ENCODE measurements at places on chromosomes 6 and 20.

- no peak for DNase-seq
These were observed 64.6 kb upstream of the TXNDC5 start for GRCh38 chr6:7974938-7975763.

DNA sequence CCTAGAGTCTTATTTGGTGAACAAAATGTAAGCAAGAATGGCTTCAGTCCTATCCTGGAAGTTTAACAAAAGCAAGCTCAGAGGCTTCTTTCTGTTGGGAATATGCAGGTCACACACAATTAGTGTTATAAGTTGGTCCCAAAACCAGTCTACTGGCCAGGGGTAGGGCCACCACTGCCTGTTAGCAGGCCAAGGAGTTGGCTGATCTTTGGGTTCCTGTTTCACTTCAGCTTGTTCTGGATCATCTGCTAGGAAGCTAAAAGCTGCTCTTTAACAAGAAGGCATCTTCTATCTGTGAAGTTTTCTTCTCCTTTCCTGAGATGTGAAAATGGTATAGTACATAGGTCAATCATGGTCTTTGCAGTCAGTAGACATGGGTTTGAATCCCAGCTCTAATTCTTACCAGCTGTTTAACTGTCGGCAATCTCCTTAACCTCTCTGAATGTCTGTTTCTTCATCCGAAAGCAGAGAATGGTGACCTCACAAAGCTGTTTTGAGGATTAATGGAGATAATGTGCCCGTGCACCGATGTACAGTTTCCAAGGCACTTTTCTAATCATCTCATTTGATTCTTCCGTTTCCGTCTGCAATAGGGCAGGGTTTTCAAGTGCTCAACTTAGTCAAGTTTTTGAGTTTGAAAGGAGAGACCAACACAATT, 271.2 kb upstream of the TAB2 start:
- no peak for DNase-seq

GRCh38 chr6:139595183-139595582, 220.7 kb upstream of the CITED2 start:
- DNase-seq, result no peak

GRCh38 chr6:167697316-167697715, 129.4 kb upstream of the AFDN start:
- no peak for DNase-seq

DNA sequence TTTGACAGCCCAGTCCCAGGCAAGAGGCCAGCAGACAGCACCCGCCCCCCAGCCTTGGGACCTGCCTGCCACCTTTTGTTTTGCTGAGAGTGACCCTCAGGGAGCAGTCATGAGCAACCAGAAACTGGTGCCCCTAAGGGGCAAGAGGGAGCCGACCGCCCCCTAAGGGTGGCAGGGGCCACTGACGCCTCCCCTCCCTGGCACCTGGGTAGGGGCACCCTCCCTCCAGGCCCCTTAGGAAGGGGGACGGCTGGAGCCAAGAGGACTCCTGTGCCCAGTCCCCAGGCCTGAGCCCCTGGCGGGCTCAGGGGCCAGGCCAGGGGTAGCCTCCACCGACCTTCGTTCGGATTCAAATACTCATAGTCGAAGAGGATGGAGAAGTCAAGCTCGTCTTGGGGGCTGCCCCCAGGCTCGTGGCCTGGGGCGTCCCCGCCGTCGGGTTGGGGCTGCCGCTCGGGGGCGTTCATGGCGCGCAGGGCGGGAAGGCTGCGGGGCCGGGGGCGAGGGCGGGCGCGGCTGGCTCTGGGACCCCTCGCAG, 417 bp downstream of the NFATC2 start:
- DNase-seq, result no peak

- no peak for DNase-seq
These were observed 412 bp upstream of the TUBB1 start for GRCh38 chr20:59018817-59019216.
